T-helper 22 cell (primary cell): ENCODE measurements at places on chromosomes 12 and 14.

DNA sequence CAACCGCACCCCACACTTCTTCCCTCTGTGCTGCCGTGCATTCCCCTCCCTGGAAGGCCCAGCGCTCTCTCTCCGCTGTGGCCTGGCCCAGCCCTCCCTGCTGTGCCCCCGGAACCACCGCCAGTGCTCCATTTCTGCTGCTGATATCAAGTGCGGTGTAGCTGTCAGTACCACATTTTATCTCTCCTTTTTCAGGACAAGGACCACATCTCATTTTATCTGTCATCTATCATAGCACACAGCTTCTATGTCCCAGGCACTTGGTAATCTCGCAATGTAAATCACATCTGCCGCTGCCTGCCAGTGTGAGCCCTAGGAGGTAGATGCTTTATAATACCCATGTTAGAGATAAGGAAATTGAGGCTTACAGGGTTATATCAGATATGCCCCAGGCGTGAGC is 18.3 kb downstream of the IL31 start:
- no peak for DNase-seq

DNA sequence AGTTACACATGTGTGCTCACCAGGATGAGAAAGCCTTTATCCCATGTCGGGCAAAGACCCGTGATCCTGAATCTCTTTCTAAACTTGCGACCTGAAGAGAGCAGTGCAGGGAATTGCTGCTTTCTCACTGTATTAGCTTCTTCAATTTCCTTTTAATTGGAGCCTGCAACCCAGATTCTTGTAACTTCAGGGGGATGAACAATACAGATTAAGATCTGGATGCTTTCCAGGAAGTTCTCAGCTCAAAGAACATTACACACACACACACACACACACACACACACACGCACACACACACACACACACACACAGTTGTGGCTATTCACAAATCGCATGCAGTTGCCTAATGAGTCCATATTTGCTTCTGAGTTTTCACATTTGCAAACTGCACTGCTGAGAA is 268.3 kb downstream of the NPAS3 start:
- DNase-seq, result no peak

- no peak for DNase-seq
These were observed 1537.1 kb upstream of the FLRT2 start for GRCh38 chr14:83992857-83993256.

DNA sequence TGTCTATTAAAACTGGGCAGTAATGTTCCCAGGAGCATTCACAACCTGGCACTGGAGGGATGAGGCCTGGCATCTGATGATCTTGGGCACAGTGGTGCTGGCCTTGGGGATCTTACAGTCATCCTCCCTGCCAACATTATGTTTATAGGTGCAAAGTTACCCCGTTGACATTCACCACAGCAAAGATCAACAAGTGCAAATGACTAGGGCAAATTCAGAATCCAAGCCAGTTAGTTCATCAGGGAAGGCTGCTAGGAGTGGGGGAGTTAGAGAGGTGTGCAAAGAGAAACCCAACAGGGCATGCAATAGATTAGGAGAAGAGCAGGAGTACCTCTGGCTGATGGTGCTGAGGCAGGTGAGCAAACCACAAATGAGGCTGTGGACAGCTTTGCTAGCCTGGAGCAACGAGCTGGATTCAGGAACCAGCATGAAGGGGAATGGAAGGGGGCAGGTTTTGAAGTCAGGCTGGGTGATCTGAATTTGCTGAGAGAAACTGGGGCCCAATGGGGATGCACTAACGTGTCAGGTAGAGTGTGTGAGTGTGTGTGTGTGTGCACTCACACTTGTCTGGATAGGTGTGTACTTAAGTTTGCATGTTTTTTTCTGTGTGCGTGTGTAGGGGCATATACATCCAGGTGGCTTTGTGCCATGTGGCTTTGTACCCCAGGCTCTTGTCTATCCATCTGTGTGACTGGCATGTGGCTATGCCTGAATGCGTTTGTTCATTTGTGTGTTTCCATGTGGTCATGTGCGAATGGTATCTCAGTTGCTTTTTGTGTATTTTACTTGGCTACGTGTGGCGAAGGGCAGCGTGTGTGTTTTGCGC is 1.6 kb downstream of the CISTR start:
- DNase-seq, result no peak

DNA sequence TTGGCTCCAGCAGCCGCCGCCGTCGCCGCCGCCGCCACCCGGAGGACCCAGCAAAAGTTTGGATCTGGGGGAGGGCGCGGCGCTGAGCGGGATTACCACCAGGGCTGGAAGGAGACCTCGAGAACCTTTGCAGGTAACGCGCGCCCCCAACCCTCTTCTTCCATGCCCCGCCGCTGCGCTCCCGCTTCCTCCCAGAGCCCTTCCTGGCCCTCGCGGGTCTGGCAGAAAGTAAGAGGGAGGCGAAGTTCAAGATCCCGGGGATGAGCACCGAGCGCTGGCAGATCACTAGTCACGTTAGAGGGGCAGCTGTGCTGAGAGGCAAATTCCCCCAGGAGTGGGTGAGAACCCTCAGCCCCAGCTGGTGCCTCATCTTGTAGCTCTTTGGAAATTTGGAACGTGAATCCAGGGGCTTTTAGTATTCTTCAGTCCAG is 3.9 kb downstream of the FLRT2 start:
- DNase-seq, result no peak

GRCh38 chr12:10167599-10167998 is 4.3 kb downstream of the OLR1 start:
- DNase-seq, result no peak
